ENCODE measurements at places on chromosomes 5 and 9. TPM values are rescaled to one million over a fixed set of nuclear protein-coding genes. Genes with fewer than 3 reads are reported as not detected.

The NR5A1 gene
- total RNA-seq, result 0.96 TPM

The ACER2 gene
- 1.4 TPM for total RNA-seq

The COX7C gene
- 128 TPM for total RNA-seq

The GABRA1 gene
- not detected for total RNA-seq

The TPPP gene
- total RNA-seq, result 13.8 TPM

All from ascending aorta (tissue), 2 donors.